Tibial nerve (tissue), 4 donors: ENCODE measurements at places on chromosomes 1 and 21. TPM values are rescaled to one million over a fixed set of nuclear protein-coding genes. Genes with fewer than 3 reads are reported as not detected.

DNA sequence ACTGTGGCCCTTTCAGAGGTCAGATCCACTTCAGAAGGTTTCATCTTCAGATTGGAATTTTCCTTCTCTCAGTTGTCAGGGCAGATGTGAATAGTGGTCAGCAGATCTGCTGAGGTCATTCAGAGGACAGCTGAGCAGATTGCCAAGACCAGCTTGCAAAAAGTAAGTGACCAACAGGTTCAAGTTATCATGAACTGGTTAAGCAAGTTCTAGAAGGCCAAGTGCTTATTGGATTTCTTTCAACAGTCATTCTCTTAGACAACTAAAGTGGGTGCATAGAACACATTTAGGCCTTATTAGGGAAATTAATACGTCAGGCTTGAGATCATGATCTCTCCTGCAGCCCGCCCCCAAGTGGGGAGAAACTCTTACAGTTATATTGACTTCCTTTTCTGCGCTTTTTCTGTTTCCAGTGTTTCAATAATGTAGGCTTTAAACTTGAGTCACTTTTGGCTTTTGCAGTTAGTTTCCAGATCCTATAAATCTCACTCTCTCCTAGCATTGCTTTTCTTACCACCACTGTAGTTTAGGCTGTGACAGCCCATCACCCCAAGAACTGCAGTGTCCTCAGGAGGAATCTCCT, 96.4 kb downstream of the C1orf21 start:
- peak; percentile 66 for DNase-seq

The SPRR2E gene
- total RNA-seq: not detected

The LRRC3 gene
- total RNA-seq: 2.0 TPM

- no peak for DNase-seq
These were observed 66.8 kb upstream of the BCL10 start for GRCh38 chr1:85343213-85343611.

The FCRL5 gene
- total RNA-seq: 0.21 TPM

- DNase-seq: no peak
These were observed 16.9 kb downstream of the CD160 start for GRCh38 chr1:145736191-145736590.

- DNase-seq: no peak
These were observed 234.7 kb upstream of the GJB5 start for GRCh38 chr1:34520111-34520510.

GRCh38 chr1:224766266-224766665, 150.1 kb downstream of the CNIH3 start:
- DNase-seq: no peak

GRCh38 chr1:230140221-230141020, 73.4 kb downstream of the GALNT2 start:
- peak; percentile 26 for DNase-seq

GRCh38 chr1:52122384-52122783, 19.5 kb upstream of the ZFYVE9 start:
- no peak for DNase-seq

- no peak for DNase-seq
These were observed 29.1 kb upstream of the PARP1 start for GRCh38 chr1:226436855-226437491.

GRCh38 chr1:10253755-10254154, 43.4 kb downstream of the KIF1B start:
- peak; percentile 31 for DNase-seq

GRCh38 chr1:11802973-11803885, 2.5 kb downstream of the MTHFR start:
- DNase-seq: peak; percentile 91

- no peak for DNase-seq
These were observed 77.2 kb downstream of the DDAH1 start for GRCh38 chr1:85387781-85388180.

DNA sequence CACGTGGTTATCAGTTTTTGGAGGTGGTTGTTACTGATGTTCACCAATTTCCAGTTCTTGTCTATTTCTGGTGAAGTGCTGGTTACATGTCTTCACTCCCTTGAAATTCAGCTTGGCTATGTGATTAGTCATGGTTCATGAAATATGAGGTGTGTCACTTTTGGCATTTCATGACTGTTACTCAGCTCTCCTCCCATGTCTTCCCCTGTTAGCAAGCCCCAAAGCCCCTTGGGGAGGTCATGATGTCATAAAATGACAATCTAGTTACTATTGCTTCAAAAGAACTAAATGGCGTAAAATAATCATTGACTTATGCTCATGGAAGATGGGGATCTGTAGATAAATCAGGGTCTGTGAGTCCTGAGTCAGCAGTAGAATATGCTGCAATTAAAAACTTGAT, 425.1 kb downstream of the SETD4 start:
- no peak for DNase-seq

GRCh38 chr1:187654635-187655034, 825.9 kb downstream of the PLA2G4A start:
- no peak for DNase-seq

DNA sequence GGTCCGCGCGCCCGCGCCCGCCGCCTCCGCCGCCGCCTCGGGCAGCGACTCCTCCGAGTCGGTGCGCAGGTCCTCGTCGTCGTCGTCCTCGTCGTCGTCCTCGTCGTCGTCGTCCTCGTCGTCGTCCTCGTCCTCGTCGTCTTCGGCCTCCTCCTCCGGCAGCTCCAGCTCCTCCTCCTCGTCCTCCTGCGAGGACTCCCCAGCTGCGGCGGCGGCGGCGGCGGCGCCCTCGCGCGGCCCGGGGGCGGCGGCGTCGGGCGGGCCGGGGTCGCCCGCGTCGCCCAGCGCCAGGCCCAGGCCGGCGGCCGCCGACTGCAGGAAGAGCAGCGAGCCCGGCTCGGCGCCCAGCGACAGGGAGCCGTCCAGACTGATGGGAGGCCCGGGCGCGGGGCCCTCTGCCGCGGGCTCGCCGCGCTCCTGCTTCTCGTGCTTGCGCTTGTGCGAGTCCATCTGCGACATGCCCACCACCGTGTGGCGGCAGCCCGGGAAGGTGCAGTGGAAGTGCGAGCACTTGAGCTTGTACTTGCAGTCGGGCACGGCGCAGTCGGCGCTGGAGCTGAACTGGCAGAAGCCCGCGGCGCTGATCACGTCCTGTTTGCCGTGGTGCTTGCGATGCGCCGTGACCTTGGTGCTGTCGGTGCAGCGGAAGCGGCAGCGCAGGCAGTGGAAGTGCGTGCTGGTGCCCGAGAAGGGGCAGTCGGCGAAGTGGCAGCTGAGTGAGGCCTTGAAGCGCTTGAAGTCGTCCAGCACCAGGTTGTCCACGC, 157.3 kb downstream of the CASZ1 start:
- no peak for DNase-seq

DNA sequence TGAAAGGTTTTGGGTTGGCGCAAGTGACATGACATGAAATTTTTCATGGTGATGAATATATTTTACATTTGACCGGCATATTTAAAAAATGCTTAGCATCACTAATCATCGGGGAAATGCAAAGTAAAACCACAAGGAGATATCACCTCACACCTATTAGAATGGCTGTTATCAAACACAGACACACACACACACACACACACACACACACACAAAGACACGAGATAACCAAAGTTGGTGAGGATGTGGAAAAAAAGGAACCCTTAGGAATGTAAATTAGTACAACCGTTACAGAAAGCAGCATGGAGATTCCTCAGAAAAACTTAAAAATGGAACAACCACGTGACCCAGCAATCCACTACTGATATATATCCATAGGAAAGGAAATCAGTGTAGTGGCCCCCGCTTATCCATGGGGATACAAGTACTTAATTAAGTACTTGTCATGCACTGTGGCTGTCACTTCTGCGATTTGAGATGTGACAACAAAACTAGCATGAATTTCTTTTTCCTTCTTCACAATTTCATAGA, 15.9 kb upstream of the PRELP start:
- DNase-seq: no peak

- DNase-seq: no peak
These were observed 22.2 kb downstream of the MAPKAPK2 start for GRCh38 chr1:206706806-206707366.

DNA sequence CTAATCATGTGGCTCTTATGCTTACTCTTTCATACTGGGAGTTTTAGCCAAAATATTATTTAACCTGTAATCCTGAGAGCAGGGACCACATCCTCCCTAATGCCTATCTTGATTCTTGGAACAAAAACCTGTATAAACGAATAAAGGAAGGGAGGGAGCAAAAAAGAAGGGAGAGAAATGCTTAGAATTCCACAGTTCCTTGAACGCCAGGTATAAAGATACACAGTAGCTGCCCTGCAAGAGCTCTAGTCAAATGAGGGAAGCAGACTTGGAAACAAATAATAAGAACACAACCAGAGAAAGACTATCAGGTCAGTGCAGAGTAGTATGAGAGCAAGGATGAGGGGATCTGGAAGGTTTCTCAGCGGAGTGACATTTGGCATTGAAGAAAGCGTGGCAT, 116.3 kb downstream of the SLC30A10 start:
- DNase-seq: no peak

- DNase-seq: no peak
These were observed 22.4 kb downstream of the PTTG1IP start for GRCh38 chr21:44850905-44851657.

The TLR5 gene
- total RNA-seq: 19.2 TPM

- no peak for DNase-seq
These were observed 7.0 kb downstream of the TMPRSS3 start for GRCh38 chr21:42388740-42389448.

GRCh38 chr1:34786521-34787325, 5.7 kb downstream of the GJB3 start:
- DNase-seq: peak; percentile 31

The TPTE gene
- not detected for total RNA-seq

DNA sequence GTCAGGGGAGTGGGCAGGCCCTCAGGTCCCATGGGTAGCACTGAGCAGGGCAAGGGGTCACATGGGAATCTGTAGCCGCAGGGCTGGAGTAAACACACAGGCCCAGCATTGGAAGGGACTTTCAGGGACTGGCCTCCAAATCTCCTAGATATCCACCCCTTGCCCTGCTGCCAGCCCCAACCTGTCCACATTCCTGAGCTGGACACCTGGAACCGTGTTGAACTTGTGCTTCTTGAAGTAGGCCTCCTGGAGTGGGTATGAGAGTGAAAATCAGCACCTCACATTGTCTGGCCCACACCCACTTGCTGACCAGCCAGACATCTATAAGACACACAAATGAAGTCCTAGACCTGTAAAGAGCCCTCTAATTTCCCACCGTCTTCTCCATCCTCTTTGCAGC, 7.7 kb downstream of the POMGNT1 start:
- DNase-seq: no peak

The OPRD1 gene
- not detected for total RNA-seq

The TAS1R1 gene
- total RNA-seq: not detected

- no peak for DNase-seq
These were observed 67.0 kb downstream of the INTS7 start for GRCh38 chr1:211968200-211968834.

DNA sequence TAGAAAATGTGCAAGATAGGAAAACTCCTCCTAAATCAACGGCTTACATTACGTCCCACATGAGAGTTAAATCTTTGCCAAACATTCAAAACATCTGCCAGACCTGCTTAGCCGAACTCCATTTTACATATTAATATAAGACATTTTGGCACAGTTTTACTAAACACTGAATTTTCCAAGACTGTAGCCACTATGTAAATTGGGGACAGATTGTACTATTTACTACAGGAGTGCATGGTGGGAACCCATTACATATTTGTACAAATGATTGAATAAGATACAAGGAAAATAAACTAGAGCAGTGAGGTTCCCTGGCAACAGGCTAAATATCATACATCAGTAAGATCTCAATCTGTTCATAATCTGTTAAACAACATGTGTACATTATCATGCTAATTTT, 1234.4 kb downstream of the KCNT2 start:
- DNase-seq: no peak

- DNase-seq: no peak
These were observed 4.9 kb upstream of the PLEKHG5 start for GRCh38 chr1:6496365-6496721.

DNA sequence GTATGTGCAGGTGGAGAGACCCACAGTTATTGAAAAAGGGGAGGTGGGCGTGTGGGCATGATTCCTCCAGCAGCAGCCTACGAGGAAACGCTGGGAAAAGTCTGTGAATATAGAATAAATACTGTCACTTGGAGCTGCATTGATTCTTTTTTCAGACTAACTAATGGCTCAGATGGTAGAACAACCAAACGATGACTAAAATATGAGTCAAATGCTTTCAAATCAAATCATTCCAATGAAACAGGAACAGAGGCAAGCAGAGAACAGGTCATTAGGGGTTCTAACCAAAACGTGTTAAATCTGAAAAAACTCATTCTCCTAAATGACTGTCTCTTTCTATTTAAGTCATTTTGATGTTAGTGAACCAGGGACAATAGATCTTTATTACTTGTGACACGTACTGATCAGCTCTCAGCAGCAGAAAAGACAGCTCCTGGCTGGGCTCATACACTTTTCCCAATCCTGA, 35.1 kb upstream of the SEC16B start:
- DNase-seq: no peak

The C4BPA gene
- not detected for total RNA-seq

GRCh38 chr1:165631342-165632151, 513 bp downstream of the MGST3 start:
- peak; percentile 54 for DNase-seq

GRCh38 chr1:101484689-101485338, 248.0 kb downstream of the S1PR1 start:
- DNase-seq: no peak

The PDE9A gene
- total RNA-seq: 27.2 TPM

The DHRS3 gene
- 180 TPM for total RNA-seq

DNA sequence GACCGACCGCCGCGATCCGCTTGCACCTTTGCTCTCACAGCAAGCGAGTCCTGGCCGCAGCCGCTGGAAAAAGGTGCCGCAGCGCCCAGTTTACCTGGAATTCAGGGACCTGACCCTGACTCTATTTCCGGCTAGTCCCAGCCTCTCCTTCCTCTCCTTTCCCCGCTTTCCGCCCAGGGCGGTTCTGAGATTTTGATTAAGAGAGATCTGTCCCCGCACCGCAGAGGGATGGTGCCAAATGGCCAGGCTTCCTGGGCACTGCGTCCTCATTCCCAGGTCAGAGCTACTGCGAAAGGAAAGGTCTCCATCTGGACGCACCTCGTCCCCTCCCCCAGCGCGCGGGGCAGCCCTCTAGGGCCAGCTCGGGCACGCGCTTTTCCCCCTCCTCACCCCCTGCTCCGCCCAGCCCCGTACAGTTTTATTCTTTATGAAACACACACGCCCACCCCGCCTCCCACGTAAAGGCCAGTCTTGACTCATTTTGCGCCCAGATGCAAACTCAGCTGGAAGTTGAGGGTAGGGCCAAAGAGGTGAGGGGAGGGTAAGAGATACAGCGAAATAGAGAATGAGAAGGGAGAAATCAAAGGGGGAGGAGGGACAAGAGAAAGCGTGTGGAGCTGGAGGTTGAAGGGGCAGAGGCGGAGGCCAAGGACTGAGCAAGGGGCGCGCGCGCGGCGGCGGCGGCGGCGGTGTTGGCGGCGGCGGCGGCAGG, 411.8 kb upstream of the ESRRG start:
- no peak for DNase-seq

GRCh38 chr1:236759252-236759859, 35.7 kb upstream of the MTR start:
- DNase-seq: no peak
